ENCODE measurements at places on chromosomes 5 and 9.

DNA sequence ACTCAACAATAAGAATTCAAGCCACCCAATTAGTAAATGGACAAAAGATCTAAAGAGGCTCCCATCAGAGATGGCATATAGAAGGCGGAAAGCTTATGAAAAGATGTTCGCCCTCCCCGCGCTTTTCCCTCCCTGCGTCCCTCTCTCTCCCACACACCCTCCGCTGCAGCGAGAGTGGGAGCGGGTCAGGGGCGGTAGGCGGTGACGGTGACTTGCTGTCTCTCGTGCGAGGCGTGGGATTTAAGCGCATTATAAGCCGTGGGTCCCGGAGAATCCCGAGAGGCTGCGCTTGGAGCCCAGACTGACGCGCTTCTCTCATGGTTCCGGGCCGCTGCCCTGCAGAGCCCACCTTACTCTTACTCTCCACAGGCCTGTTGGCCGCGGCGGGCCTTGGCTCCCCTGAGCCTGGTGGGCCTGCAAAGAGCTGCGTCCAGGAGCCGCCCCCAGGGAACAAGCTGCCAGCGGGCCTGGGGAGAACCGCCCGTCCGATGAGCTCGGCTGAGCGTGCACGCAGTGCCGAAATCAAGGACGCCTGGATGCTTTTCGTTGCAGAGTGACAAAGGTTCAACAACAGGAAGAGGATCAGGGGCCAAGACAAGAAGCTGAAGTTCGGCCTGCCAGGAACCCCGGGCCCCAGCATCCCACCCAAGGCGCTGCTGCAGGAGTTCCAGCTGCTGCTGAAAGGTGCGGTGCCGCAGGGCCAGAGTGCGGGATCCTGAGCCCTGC is 42.6 kb upstream of the BICD2 start:
- no peak for DNase-seq

DNA sequence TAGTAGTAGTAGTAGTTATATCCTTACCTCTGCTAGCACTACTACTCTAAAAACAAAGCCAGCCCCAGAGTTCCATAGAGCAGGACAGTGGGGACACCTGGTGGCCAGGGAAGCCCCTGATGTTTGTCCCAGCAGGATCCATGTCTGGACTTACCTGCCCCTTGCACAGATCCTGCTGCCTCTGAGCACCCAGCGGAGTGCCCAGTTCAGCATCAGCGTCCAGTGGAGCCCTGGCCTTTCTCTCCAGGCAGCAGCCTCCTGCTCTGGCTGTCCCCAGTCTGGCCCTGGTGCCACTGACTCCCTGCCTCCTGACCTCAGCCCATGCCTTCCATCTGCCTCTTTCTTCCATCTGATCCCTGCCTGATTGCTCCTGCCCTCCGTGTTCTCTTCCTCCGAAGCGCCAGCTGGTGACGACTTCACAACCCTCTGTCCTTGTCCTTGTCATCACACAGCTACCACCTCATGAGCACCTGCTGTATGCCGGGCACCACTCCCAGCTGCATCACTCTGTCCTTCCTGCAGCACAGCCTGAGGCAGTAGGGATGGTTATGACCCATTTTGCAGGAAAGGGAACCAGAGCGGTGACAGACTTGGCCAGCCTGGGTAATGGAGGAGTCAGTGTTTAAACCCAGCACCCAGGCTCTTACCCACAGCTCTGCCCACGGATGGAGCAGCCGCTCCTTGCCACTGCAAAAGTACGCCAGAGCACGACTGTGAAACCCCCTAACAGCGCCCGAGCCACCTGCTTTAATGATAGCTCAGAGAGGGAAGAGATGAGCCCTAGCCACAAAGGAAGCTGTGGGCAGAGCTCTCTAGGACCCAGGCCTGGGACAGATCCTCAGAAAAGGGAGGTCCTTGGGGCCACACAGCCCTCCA is 11.5 kb downstream of the SARDH start:
- DNase-seq = no peak

GRCh38 chr9:126146254-126147145 is 180.1 kb upstream of the MVB12B start:
- no peak for DNase-seq

- no peak for DNase-seq
These were observed 508.1 kb downstream of the ZNF608 start for GRCh38 chr5:124238350-124238749.

- no peak for DNase-seq
These were observed 51.4 kb upstream of the RARS1 start for GRCh38 chr5:168434746-168435321.

DNA sequence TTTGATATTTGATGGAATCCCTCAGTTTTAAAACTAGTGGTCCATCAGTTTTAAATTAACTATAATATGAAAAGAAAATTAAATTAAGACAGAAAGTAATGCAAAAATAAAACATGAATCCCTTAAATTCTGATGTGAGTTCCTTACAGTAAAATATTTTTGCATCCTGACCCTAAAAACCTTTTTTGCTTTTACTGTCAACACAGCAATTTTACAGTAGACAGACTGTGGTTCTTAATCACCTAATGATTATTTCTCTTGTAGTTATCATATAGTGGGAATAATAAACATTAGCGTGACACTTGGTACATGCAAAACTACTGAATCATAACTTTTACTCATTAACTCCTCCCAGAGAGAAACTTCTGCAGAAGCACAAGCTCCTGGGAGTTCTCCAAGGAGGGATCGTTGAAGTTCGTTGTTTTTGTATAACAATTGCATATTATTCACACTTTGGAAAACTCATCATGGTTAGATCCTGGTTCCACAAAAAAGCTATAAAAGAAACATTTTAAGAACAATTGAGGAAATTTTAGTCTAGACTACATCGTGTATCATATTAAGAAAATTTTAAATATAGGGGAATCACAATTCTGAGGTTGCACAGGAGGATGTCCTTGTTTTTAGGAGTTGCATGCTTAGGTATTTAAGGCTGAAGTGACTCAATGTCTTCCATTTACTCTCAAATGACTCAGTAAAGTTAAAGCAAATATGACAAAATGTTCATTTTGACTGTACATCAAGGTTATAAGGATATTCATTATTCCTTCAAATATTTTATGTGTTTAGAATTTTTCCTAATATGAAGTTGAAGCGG is 88.2 kb upstream of the NIPAL4 start:
- no peak for DNase-seq

- no peak for DNase-seq
These were observed 103.5 kb downstream of the SPRY4 start for GRCh38 chr5:142221091-142221860.

- DNase-seq = no peak
These were observed 5.4 kb upstream of the HEMGN start for GRCh38 chr9:97943308-97943855.

- no peak for DNase-seq
These were observed 521.2 kb downstream of the DTWD2 start for GRCh38 chr5:118467103-118467502.

DNA sequence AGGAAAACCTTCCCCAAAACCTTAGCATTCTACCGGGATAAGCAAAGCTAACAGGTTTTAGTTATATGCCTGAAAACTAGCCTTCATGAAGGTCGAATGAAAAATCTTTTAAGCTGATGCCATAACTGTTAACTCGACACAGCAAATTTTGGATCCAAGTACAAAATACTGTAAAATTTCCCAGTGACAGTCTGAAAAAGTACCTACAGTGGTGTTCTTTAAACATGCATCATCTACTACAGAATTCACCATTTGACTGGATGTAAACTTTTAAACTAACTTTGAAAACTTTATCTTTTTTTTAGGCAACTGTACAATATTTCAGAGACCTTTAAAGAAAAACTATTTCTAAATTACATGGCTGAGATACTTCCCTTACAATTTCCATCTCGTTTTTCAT is 791 bp downstream of the RAPGEF6 start:
- no peak for DNase-seq

GRCh38 chr9:8429157-8429556 is 629.6 kb upstream of the DMAC1 start:
- DNase-seq = no peak

DNA sequence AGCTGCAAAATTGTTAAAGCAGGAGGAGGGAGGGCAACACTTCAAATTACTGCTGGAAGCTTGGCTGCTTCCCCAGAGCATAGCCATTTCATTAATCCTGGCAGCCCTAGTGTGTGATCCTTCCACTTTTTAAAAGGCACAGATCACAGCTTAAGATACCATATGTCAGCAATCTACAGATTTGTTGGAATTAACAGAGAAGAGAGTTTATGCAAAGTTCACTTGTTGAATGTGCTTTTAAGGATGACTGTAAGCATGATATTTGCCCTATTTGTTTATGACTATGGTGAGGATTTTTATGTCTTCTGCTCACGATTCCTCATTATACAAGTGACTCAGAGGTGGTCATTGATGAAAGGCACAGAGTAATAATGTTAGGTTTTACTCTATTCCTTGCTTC is 156.0 kb upstream of the CDKN2B start:
- no peak for DNase-seq

- DNase-seq = no peak
These were observed 128.0 kb upstream of the ABCA1 start for GRCh38 chr9:105055917-105056316.

GRCh38 chr9:32128546-32128945 is 255.9 kb upstream of the ACO1 start:
- DNase-seq = no peak

DNA sequence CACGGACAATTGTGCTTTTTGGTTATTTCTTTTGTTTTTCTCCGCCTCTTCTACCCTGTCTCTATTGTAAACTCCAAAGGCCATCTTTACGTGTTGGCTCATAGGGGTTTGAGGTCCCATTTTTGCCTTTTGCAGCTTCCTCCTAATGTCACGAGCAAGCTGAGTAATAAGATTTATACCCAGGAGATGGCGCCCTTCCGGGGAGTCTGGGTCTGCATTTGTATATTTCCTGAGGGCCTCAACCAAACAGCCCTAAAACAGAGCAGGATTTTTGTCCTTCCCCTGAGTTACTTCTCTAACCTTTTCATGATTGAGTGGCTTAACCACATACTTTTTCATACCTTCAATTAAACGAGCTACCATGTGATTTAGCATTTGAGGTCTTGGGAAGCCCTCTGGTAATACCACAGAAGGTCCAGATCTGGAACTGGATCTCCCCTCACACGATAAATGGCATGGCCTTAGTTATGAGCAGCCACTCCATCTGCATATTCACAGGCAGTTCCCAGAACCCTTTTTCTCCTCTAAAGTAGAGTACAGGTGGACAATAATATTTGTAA is 11.2 kb upstream of the CFAP95 start:
- DNase-seq = no peak

- no peak for DNase-seq
These were observed 123.1 kb downstream of the RAPGEF6 start for GRCh38 chr5:131511934-131512333.

DNA sequence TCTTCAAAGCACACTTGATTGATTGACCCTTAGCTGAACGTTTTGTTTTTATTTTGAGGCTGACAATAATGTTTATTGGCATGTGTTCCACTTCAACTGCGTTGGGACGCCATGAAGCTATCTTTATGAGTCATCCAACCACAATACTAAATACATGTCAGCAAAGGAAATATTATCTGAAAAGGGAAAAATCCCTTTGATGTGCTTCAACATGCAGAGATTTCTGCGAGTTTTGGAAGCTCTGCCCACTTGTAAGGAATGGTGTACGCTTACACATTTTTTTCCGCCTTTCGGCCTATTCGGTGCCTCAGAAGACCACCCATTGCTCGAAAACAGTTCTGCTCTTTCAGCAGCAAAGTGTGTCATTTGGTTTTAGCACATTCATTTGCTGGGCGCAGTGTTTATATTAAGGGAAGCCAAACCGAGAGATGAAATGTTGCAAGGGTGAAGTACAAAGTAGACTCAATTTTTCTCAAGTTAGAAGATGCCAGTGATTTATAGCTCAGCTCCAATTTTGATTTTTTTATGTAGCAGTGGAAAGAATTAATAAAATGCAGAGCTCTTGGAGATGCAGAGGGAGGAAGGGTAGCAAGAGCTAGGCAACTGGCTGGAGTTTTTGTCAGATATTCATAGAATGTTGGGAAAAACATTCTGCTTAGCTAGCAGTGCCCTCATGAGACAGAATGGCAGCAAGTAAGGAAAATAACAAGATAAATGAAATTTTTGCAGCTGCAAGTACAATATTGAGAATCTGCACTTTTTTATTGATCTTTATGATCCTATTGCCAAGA is 68.9 kb downstream of the PRDM6 start:
- DNase-seq = peak; percentile 31

DNA sequence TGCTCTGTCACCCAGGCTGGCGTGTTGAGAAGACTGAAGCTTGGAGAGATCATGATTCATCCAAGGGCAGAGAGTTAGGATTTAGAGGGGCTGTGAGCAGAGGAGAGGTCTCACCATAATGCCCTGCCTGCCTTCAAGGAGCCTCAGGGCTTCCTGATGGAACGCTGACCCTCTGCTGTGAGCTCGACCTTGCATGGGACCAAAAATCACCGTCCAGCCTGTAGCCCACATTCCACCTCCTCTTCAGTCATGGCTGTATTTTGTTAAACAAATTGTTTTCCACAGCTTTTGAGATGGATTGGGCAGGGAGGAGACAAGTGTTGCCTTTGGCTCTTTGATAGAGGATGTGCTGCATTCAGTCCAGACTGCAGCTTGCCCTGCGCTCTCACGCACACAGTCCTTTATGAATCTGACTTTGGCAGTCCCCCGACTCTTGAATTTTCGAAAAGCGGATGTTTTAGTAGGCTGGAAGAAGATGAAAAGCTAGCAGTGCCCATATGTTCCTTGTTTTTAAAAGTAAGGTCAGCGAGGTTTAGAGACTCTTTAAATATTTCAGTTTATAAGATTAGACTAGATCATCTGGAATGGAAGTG is 79.5 kb downstream of the MVB12B start:
- DNase-seq = no peak

- no peak for DNase-seq
These were observed 224.7 kb downstream of the NFIB start for GRCh38 chr9:14089051-14089803.

DNA sequence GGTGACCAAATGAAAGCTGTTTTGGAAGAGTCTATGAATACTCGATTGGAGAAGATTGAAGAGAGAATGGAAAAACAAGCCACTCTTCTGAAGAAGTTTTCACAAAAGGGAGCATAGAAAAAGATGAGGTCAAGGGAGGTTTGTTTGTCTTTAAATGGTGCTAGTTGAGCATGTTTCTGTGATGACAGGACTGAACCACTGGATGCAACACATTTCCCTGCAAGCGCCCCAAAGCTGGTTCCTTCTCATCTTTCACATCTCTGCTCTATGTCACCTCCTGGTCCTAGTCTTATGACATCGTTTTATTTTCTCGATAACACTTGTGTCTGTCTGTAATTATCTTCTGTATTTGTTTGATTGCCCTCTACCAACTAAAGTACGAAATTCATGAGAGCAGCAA is 3.8 kb upstream of the CCDC192 start:
- no peak for DNase-seq

Measured in NCI-H446 treated with DMSO at 0.1 percent for 48 hours (cell line).